Dermis blood vessel endothelial cell (primary cell): ENCODE measurements at places on chromosomes 7 and 10. TPM values are rescaled to one million over a fixed set of nuclear protein-coding genes. Genes with fewer than 3 reads are reported as not detected.

The ARHGEF5 gene
- 0.17 and 0.28 TPM in 2 replicates for total RNA-seq

The SPACDR gene
- 0.34 and 0.93 TPM in 2 replicates for total RNA-seq

The RASA4 gene
- total RNA-seq, result 30.4 and 38.3 TPM in 2 replicates

The AKR1E2 gene
- 9.6 and 85.6 TPM in 2 replicates for total RNA-seq

The IDE gene
- 35.4 and 49.2 TPM in 2 replicates for total RNA-seq

The RASSF4 gene
- 13.1 and 24.8 TPM in 2 replicates for total RNA-seq

The EPHA1 gene
- total RNA-seq, result 0.09 TPM in 1 of 2 replicates, not detected in the other

The PAX4 gene
- total RNA-seq, result 0.09 TPM in 1 of 2 replicates, not detected in the other

The TMEM184A gene
- total RNA-seq, result under 0.01 and 0.05 TPM in 2 replicates

The GIMAP8 gene
- 157 and 178 TPM in 2 replicates for total RNA-seq

The WEE2 gene
- total RNA-seq, result not detected in 2 replicates

The LBX1 gene
- total RNA-seq, result not detected in 2 replicates

The KCND2 gene
- 0.14 and 0.17 TPM in 2 replicates for total RNA-seq

The SKIDA1 gene
- total RNA-seq, result 1.0 and 2.6 TPM in 2 replicates

The GRM3 gene
- not detected in 2 replicates for total RNA-seq

The ZP3 gene
- 1.0 and 2.8 TPM in 2 replicates for total RNA-seq

The SFRP5 gene
- not detected in 2 replicates for total RNA-seq

The NPVF gene
- not detected in 2 replicates for total RNA-seq

The ANKRD30A gene
- not detected in 2 replicates for total RNA-seq

The ZNF22 gene
- total RNA-seq, result 53.6 and 54.4 TPM in 2 replicates

The FGL2 gene
- total RNA-seq, result 0.17 and 0.33 TPM in 2 replicates
